ENCODE measurements at places on chromosomes 2 and 18. TPM values are rescaled to one million over a fixed set of nuclear protein-coding genes. Genes with fewer than 3 reads are reported as not detected.

COQ10B gene
- total RNA-seq, result 25.9 TPM

RSAD2 gene
- total RNA-seq, result 83.0 TPM

PROKR1 gene
- total RNA-seq, result not detected

GRCh38 chr2:42486145-42486906 is 7.5 kb downstream of the KCNG3 start:
- peaks cover 14% of the 10 kb centered on the region for H3K27me3 ChIP-seq
- H3K27ac ChIP-seq, result no peak overlapping the region
- H3K4me3 ChIP-seq, result no peak overlapping the region
- no peaks in the 10 kb centered on the region for H3K4me1 ChIP-seq

GRCh38 chr2:32745675-32746074 is 117.8 kb downstream of the TTC27 start:
- H3K27ac ChIP-seq, result no peak overlapping the region
- H3K27me3 ChIP-seq, result no peaks in the 10 kb centered on the region
- H3K36me3 ChIP-seq, result peaks cover 42% of the 10 kb centered on the region
- H3K4me3 ChIP-seq, result no peak overlapping the region
- DNase-seq, result no peak

- H3K4me3 ChIP-seq, result no peak overlapping the region
- H3K36me3 ChIP-seq, result peaks cover 20% of the 10 kb centered on the region
- H3K27ac ChIP-seq, result no peak overlapping the region
- H3K27me3 ChIP-seq, result no peaks in the 10 kb centered on the region
Measured at GRCh38 chr18:77137851-77138250, 5.3 kb upstream of the MBP start.

DNA sequence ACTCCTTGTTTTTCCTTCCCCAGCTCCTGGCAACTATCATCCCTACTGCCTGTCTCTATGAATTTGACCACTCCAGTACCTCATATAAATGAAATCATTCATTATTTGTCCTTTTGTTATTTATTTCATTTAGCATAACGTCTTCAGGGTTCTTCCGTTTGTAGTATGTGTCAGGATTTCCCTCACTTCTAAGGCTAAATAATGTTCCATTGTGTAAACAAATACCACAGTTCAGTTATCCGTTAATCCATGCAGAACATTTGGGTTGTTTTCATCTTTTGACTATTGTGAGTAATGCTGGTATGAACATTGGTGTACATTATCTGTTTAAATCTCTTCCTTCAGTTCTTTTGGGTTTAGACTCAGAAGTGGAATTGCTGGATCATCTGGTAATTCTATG is 18.8 kb downstream of the DYNC2LI1 start:
- H3K36me3 ChIP-seq, result no peaks in the 10 kb centered on the region
- no peak for DNase-seq
- H3K4me1 ChIP-seq, result no peaks in the 10 kb centered on the region
- no peaks in the 10 kb centered on the region for H3K27me3 ChIP-seq
- no peak overlapping the region for H3K4me3 ChIP-seq

RAB27B gene
- total RNA-seq, result 0.66 TPM
